ENCODE measurements at places on chromosomes 13 and 19.

DNA sequence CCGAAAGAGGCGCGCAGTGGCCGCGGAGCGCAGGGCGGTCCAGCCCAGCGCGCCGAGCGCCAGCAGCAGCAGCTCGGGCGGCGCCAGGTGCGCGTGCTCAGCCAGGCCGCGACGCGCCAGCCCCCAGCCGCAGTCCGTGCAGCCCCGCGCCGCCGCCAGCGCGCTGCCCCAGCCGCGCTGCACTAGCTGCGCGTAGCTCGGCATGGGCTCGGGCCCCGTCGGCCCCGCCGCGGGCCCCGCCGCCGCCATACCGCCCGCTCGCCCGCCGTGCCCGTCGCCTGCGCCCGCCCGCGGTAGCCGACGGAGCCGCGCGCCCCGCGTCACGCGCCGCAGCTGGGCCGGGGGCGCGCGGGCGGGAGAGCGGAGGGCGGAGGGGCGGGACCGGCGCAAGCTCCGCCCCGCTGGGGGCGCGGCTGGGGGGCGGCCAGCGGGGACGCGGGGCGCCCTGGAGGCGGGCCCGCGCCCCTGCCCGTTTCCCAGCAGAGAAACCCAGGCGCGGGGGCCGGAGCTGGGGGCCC is at the start of gene CERS1:
CERS1 (minus strand) TSS at position 335 of the 518 bp plus-strand sequence; CDS start at position 249, 86 bp downstream.
- DNase-seq: no peak

GRCh38 chr19:37991841-37992248 is 84.8 kb downstream of the SIPA1L3 start:
- no peak for DNase-seq

GRCh38 chr19:49149652-49150105 is 5.5 kb downstream of the HRC start:
- peak; percentile 62 for DNase-seq

DNA sequence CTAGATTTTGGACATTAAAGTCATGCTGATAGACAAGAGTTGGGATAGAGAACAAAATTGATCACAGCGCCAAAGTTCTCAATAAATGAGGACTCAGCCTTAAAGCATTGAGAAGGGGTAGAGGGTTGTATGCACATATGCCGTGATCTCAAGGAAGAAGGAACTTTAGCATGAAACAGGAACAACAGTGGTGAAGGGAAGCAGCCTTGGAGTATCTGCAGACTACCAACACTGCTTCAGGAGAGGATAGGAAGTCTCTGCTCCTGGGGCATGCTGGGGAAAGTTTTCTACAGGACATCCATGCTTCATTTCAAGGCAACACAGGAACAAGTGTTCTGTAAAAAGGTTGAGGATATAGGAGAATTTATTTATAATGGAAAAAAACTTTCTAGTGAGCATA is 111.9 kb upstream of the MLNR start:
- DNase-seq: no peak

DNA sequence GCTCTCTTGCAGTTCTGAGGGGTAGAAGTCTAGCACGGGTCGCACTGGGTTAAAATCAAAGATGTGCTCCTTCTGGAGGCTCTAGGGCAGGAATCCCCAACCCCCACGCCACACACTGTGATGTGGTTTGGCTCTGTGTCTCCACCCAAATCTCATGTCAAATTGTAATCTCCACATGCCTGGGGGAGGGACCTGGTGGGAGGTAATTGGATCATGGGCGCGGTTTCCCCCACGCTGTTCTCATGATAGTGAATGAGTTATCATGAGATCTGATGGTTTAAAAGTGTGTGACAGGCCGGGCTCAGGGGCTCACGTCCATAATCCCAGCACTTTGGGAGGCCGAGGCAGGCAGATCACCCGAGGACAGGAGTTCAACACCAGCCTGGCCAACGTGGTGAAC is 26.6 kb upstream of the CALM3 start:
- no peak for DNase-seq

GRCh38 chr13:107811233-107812013 is 403.9 kb downstream of the LIG4 start:
- no peak for DNase-seq

DNA sequence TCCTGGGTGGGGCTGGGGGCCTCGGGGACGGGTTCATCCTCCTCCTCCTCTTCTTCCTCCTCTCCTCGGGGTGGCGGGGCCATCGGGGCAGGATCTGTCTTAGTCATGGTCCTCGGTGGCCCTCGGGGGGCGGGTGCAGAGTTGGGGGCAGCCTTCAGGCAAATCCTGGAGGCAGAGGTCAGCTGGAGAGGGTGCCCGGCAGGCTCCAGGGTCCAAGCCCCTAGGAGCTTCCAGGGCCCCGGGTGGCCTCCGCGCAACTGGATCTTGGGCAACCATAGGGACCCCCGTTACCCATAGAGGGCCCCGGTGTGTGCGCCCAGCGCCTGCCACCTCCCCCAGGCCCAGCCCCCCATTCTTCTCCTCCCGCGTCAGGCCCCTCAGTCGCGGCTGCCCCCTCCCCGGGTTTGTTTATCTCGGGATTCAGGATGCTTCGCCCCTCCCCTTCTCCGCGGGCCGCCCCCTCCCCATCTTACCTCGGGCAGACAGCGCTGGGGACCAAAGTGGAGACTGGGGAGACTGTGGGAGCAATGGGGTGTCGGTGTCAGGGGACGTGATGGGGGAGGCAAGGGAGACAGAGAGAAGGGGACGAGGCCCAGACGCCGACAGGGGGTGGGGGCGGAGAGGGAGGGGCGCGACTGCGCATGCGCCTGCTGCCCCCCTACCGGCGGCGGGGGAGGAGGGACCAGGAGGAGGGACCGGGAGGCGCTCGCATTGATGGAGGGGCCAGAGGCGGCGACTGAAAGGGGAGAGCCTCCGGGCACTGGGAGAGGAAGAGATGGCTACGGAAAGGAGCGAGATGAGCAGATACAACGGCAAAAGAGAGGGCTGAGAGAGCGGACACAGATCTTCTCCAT is at the start of gene CLIP3:
CLIP3 (minus strand) TSS at position 623 of the 854 bp plus-strand sequence; CDS start at position 107, 516 bp downstream.
- peak; percentile 94 for DNase-seq

DNA sequence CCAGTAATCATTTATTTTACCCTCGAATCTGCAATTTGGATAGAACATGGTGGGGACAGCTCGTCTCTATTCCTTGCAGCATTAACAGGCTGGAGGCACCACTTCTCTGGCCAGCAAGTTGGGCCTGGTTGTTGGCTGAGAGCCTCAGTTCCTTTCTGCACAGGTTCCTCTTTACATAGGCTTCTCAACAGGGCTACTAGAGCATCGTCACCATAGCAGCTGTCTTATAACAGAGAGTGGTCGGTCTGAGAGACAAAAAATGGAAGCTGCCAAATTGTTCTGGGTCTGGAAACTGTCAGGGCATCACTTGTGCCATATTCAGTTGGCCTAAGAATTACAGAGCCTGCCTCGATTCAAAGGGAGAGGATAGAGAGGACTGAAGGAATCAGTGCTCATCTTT is 86.7 kb downstream of the DNAJC15 start:
- DNase-seq: no peak

- DNase-seq: no peak
Measured at GRCh38 chr13:67281466-67281865, 51.3 kb upstream of the PCDH9 start.

DNA sequence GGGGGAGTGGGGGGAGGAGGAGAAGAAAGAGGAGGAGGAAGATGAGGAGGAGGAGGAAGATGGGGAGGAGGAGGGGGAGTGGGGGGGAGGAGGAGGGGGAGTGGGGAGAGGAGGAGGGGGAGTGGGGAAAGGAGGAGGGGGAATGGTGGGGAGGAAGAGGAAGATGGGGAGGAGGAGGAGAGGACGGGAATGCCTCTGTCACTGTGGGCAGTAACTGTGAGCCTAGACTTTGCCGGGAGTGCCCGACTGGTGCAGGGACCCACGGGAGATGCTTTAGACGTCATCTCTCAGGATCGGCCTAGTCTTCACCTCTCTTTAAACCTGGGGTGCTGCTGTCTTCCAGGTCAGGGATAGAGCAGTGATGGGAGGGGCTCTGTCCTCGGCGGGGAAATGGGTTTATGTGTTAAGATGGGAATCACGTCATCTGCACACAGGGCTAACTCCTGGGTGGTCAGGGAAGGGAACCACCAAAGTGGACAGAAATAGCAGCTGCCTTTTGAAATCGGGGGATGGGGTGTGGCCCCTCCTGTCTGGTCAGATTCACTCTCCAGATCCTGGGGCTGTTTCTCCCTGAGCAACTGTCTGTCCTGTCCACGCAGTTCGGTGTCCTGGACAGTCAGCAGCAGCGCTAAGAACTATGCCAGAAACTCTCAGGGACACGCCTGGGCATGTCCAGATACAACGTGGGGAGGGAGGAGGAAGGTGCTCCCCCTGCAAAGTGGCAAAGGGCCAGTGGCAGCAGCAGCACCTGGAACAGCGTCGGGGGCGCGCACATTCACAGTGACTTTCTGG is 26.9 kb downstream of the GAS6 start:
- DNase-seq: peak; percentile 53

DNA sequence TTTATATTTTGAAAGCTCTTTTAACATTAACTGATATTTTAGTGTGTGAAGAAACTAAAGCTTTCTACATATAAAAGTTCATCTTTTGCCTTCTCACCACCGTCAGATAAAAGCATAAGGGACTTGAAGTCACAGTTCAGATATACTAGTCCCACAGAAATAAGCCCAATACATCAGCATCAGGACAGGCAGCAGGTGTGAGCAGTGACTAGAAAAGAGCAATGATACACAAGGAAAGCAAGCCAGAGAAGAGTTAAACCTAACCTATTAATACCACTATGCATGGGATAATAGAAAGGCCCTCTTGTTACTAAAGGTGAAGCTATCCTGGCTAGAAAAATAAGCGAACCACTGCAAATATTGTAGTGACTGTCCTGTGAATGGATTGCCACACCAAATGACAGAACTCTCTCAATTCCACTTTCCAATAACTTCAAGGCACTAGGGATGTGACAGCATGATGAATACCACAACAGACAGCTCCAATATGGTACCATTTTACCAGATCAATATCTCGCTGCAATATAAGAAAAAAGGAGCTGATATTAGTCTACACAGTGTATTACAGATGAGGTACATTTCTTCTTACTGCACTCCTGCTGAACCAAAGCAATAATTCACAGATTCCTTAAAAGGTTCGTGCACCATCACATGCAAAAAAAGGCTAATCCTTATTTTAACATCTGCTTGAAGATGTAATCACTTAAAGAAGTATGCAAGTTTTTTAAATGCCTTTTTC is 114.1 kb downstream of the DACH1 start:
- DNase-seq: no peak

DNA sequence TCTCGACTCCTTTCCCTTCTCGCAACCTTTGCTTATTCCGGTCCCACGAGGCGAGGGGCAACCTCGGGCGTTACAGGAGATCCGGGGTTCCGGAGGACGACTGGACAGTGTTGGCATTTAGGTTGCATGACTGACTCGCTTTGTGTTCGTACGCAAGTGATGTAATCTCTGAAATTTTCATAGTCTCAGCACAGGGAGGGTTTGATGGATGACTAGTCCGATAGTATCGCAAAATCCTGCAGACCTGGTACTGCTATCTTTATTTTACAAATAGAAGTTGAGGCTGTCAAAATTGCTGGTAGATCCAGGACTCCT is 342 bp downstream of the DDX49 start:
- no peak for DNase-seq

DNA sequence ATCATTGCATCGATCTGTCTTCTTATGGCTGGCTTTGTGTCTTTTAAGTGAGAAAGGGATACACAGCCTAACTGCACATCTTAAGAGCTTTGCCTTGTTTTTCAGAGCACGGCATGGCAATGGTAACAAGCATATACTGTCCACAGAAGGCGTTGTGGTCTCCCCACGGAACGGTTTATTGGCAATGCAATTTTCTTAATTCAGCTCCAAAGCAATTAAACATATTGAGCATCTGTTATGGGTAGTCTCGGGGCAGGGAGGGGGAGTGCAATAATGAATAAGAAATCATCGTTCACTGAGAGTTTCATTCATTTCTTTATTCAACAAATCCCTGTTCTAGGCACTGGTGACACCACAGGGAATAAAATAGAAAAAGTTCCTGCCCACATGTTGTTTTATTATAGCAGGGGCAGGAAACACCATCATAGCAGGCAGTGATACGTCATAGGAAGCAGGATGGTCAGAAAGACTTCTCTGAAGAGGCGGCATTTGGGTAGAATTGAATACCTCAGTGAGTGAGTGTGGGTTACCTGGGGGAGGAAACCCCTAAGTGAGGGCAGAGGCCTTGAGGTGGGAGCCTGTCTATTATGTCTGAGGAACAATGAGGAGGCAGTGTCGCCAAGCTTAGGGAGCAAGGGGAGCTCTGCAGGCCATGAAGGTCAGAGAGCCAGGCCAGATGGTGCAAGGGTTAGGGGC is 185.7 kb upstream of the KL start:
- DNase-seq: no peak

DNA sequence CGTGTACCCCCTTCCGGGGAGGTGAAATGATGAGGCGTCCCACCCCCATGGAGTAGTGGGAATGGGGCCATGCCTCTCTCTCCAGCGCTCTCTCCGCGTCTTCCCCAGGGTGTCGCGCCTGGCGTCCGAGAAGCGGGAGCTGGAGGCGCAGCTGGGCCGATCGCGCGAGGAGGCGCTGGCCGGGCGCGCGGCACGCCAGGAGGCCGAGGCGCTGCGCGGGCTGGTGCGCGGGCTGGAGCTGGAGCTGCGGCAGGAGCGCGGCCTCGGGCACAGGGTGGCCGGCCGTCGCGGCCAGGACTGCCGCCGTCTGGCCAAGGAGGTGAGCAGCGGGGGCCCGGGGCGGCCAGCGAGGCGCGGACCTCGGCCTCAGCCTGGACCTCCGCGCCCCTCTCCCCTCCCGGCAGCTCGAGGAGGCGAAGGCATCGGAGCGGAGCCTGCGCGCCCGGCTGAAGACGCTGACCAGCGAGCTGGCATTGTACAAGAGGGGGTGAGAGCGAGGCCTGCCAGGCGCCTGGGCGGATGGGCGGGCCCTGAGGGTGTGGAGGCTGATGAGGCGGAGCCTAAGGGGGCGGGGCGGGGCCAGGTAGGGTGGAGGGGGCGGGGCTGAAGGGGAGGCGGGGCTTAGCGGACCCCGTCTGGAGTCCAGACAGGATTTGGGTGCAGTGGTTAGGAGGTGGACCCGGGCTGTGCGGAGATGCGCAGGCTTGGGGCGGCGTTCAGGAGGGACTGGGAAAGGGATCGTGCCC is 7.7 kb downstream of the PGLYRP1 start:
- peak; percentile 48 for DNase-seq

DNA sequence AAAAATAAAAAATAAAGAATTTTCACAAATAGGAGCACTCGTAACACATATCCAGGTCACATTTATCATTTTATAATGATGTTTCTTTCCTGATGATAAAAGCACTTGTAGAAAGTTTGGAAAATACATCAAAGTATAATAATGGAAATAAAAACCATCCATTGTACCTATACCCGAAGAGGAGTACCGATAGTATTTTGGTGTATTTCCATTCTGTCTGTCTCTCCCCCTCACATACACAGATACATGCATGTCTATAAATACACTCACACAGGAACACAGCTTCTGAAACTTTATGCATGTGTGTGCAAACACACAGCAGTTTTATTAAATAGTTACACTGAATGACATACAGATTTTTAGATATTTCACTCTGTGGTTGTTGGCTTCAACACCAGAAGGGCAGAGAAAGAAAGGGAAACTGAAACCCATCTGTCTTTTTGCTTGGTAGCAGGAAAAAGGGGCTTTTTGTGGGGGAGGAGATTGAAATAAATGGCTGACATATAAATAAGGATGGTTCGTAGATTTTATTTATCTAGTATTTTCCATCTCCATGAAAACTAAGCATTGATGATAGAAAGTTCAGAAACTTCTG is 114.8 kb downstream of the LRCH1 start:
- DNase-seq: no peak

Measured in NCI-H345 (cell line).